ENCODE measurements at places on chromosomes 7 and 10. TPM values are rescaled to one million over a fixed set of nuclear protein-coding genes. Genes with fewer than 3 reads are reported as not detected.

Gene MYOZ1
- 0.32 TPM for total RNA-seq

Gene BAIAP2L1
- total RNA-seq: 4.2 TPM

Gene APBB1IP
- 9.4 TPM for total RNA-seq

Gene IL2RA
- not detected for total RNA-seq

Gene SYNPO2L
- 0.11 TPM for total RNA-seq

Gene CEP55
- total RNA-seq: 32.4 TPM

Gene MYL10
- not detected for total RNA-seq

Gene COL17A1
- not detected for total RNA-seq

Gene PON1
- not detected for total RNA-seq

Gene OIT3
- total RNA-seq: not detected

Gene EBF3
- total RNA-seq: 0.43 TPM

Gene SEMA3A
- total RNA-seq: 36.5 TPM

All from GM23248 (cell line).